ENCODE measurements at places on chromosomes 3 and 15.

DNA sequence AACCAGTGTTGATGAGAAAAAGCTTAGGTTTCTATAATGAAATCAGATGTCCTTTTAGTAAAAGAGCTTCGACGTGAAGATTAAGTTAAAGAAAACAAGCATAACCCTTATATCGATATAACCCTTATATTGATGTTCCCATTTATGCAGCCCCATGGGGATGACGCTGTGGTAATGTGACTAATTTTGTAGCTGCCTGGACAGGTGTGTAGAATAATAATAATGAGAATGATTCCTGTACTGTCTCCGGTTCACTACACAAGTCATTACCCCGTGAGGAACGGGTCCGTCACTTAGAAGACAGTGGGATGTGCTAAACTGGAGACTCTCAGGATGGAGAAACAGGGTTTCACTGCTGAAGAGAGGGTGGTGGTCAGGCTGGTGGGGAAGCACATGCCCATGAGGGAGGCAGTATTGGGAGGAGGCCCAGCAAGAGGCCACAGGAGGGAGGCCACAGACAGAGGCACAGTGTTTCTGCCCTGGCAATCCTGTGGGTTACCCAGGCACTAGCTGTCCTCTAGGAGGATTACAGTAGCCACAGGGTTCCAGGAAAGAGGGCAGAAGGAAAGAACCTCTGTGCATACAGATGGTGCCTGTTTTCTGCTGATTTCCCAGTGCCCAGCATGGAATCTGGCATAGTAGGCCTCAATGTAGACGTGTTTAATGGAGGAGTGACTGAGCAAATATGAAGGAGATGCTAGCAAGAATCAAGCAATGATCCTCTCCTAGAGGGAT is 191.1 kb upstream of the TSC22D2 start:
- DNase-seq = no peak

GRCh38 chr3:25130724-25131520 is 297.1 kb upstream of the RARB start:
- DNase-seq = no peak

- no peak for DNase-seq
Observed at GRCh38 chr15:32837935-32838334, 120.1 kb downstream of the GREM1 start.

- DNase-seq = no peak
Observed at GRCh38 chr15:59178151-59178695, 28.4 kb upstream of the LDHAL6B start.

GRCh38 chr3:114552527-114552812 is 258.6 kb downstream of the TIGIT start:
- DNase-seq = no peak

DNA sequence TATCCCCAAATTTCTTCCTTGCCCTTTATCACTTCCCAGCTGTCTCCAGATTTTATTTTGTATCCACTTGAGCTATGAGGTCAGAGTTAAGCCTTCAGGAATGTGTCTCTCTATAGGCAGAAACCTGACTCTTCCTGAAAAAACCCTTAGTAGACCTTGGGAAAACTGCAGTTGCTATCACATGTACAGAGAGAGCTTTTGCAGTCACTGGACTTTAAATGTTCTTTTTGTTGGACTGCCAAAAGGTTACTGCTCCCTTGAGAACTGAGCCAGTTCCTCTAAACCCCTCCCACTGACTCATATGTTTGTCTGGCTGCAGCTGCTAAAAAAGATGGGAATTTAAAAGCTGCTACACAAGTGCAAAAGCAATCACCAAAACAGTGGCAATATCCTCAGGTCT is 169.1 kb upstream of the CCDC54 start:
- peak; percentile 26 for DNase-seq

- no peak for DNase-seq
Observed at GRCh38 chr3:185933374-185934173, 4.2 kb downstream of the TRA2B start.

DNA sequence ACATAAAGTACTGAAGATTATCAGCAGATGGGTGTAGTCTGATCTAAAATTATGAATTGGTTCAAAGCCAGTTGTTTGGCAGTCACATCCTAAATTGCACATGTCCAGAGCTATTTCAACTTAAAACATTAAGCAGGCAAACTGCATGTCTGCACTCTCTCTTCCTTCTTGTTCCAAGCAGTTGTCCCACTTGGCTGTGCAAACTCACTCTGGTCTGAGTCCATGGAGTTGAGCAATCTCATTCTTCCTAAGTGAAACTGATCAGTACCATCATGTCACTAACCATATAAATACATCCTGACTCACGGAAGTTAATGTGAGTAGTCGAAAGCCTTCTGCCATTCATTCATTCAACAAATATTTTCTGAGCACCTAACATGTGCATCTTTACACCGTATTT is 353.0 kb downstream of the ROBO1 start:
- DNase-seq = no peak

DNA sequence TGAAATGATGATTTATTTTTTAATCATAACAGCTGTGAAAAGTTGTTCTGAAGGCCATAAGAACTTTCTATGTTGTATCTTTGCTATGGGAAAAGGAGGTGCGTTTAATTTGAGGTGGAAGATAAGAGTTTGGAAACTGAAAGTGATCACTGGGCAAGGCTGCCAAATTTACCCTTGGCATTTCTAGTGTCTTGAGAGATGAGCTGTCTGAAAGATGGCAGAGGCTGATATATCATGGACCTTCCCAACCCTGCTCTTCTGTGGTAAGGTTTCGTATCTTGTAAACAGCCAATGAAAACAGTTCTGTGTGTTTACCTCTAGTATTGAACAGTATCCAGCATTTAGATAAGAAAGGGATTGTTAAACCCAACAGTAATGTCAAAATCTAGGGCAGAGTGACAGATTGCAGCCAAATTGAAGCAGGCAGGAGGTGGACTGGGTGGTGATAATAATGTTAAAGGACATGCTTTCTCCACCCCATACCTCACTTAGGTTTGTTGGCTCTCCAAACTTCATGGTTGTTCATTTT is 15.8 kb upstream of the NFKBIZ start:
- no peak for DNase-seq

DNA sequence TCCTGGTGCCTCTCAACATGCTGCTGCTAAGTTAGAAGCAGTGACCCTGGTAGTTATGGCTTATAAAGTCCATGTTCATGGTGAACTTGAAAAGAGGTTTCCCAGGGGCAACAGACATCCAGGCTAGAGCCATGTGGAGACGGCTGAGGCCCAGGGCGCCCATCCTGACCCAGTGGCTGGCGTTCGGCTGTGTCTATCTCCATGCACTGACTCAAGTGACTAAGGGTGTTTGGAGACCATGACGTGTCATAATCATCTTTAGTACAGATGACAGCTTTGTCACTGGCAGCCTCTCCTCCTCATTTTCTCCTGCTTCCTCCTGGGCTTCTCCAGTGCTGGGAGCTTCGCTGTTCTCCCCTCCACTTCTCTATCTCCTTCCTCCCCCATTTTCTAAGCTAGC is 287.4 kb upstream of the LYSMD4 start:
- no peak for DNase-seq

- no peak for DNase-seq
Observed at GRCh38 chr3:16179771-16180736, 5.6 kb downstream of the GALNT15 start.

DNA sequence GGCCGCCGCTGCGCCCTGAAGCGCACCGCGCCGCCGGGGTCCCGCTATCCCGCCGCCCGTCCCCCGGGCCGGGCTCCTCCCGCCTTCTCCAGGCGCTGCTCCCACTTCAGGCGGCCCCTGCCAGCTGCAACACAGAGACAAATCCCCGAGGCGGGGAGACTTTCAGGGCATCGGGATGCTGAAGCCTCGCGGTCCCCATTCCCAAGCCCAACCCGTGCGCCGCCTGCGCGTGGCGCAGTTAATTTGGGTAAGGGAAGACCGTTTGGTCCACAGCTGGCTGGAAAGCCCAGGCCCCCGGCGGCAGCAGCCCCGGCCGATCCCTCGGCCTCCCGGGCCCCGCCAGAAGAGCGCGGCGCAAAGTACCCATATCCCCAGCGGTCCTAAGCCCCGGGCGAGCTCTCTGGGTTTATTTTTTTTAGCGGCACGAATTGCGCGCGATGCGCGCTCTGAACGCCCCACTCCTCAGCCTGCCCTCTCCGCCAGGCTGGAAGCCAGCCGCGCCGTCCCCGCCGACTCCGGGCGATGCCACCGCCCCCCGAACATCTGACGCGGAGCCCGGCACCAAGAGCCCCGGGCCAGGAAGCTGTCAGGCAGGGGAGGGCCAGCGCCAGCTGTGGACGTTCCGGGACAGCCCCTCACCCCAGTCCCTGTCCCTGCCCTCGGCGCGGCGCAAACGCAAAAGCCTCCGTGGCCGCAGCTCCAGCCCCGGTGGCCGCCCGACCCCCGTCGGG is 517 bp downstream of the FBN1 start:
- no peak for DNase-seq

GRCh38 chr3:178086144-178086825 is 450.0 kb upstream of the KCNMB2 start:
- DNase-seq = no peak

- DNase-seq = no peak
Observed at GRCh38 chr3:56761887-56762651, 39.7 kb downstream of the ARHGEF3 start.

DNA sequence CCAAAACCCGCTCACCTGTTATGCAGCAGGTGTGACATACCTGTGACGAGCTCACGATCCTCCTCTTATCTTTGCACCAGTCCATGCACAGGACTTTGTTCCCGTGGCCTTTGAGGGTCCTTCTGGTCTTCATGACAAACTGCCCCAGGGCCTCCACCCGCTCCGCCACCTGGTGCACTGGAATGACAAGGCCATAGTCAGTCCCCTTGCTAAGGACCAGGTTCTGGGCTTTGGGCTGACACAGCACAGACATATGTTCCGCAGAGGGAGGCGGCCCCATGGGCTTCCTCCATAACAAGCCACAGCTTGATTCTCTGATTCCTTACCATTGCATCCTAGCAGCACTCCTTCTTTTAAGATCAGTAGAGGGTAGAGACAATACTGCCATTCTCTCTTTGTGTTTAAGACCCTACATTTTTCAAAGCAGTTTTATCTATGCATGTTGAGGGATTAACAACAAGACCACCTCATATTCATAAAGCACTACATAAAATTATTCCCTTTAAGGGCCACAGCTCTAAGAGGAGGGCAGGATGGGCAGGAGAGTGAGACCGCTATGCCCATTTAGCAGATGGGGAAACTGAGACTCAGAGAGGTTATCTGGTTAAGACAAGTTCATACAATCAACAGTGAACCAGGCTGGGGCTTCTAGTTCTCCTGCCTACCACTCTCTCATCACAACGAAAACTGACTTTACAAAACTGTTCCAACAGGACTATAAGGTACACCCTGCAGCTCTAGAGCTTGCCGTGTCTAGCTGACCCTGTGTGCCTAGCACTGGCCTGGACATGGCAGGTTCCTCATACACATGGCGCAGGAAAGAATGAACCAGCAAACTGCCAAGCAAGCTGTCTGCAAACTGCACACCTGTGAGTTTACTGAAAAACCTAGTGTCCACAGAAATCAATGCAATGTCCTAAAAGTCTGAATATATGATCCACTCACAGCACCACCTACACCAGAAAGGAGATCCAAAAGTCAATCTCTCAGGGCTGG is 37.0 kb downstream of the GNB5 start:
- no peak for DNase-seq

DNA sequence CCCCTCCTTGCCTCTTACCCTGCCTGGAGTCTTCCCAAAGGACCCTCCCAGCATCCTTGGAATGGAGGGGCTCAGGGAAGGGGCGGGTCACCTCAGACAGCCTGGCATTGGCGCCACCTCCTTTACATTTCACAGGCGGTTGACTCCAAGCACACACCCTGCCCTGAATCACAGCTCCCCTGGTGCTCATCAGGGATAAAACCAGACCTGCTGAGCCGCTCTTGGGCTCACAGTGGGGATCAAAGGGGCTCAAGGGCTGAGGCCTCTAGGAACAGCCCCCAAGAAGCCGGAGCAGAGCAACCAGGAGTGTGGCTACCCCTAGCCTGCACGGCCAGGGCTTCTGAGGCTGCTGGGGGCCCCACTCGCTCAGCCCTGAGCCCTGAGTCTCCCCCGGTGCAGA is 16.6 kb downstream of the LINGO1 start:
- no peak for DNase-seq

DNA sequence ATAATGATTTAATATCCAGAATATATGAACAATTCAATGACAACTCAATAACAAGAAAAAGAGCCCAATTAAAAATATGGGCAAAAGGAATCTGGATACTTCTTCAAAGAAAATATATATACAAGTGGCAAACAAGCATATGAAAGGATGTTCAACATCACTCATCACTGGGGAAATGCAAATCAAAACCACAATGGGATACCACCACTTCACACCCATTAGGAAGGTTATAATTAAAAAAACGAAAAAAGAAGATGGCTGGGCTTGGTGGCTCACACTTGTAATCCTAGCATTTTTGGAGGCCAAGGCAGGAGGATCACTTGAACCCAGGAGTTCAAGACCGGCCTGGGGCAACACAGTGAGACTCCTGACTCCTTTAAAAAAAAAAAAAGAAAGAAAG is 4.1 kb downstream of the CCDC12 start:
- no peak for DNase-seq

GRCh38 chr3:52779011-52779836 is 1.8 kb downstream of the ITIH1 start:
- DNase-seq = no peak

DNA sequence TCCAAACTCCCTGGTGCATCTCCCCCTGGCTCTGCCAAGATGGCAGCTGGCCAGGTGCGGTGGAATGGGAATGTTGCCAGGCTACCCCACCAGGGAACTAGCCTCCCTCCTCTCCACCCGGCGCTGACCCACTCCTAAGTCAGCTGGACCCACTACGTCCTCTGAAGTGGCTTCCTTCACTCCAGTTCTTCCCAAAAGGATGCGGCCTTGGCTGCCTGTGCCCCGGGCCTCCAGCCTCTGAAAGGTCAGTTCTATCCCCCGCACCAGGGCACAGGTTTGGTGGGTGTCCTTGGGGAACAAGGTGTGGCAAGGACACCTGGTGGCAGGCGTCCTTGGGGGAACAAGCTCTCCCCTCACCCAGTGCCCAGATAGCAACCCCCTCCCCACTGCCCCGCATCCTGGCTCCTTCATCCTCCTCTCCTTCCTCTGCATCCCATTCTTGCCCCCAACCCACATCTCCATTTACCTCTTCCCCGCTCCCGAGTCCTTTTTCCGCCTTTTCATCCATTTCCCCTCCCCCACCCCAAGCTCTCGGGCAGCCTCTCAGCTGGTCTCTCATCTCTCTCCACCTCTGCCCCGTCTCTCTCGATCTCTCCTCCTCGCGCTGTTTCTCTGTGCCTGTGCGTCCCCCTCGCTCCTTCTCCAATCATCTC is 54.0 kb downstream of the LHFPL4 start:
- no peak for DNase-seq

DNA sequence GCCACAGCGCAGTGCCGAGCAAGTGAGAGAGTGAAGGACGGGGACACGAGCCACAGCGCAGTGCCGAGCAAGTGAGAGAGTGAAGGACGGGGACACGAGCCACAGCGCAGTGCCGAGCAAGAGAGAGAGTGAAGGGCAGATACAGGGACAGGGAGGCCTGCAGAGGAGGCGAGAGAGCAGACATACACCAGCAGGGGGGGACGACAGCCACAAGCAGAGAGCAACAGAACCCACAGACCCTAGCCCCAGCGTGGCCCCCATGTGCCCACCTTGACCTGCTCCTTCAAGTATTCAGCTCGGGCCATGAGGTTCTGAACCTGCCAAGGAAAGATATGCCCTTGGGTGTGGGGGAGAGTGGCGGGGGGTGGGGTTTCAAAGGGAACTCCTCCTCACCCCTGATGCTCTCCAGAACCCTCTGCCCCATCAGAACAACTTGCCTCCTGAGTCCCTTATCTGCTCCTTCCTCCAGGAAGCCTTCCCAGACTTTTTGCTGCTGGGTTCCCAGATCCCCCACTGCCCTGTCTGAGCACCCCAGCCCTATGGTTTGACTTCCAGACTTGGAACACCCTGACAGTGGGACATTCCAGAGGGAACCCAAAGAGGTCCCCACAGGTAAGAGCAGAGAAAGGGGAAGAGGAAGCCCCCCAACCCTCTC is 5.3 kb downstream of the ULK3 start:
- no peak for DNase-seq

Measured in RKO (cell line).